ENCODE measurements at places on chromosomes 3 and 15. TPM values are rescaled to one million over a fixed set of nuclear protein-coding genes. Genes with fewer than 3 reads are reported as not detected.

Gene MYO1E
- 212 TPM for polyA plus RNA-seq

- DNase-seq = no peak
Measured at GRCh38 chr15:78628227-78628626, 7.4 kb upstream of the CHRNA3 start.

GRCh38 chr15:38536201-38536676 lies 28.4 kb downstream of the RASGRP1 start:
- no peak for DNase-seq

Gene TNNC1
- 6.6 TPM for polyA plus RNA-seq

Gene TTC23
- polyA plus RNA-seq = 28.5 TPM

DNA sequence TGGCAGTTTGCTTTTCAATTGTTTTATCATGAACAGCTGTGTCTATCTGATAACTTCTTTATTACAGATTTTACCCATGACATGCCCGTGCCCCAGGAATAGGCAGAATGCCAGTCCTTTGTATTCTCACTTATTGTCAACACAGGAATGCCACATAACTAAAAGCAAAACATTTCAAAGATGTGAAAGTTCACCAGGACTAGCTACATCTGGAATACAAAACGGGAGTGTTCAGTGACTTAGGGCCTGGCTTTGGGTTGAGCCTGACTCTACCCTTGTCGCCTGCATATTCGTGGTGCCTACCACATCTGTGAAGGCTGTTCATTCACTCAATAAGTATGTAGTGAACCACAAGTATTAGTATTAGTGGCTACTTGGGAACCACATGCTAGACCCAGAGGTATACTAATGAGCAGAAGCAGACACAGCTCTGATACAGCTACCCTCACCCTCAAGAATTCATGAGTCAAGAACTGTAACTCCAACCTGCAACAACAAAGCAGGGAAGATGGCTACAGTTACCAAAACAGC lies 2.9 kb downstream of the TNFSF10 start:
- DNase-seq = no peak

GRCh38 chr15:74250266-74250665 lies 14.1 kb downstream of the CCDC33 start:
- no peak for DNase-seq

Gene ANKUB1
- polyA plus RNA-seq = 0.63 TPM

GRCh38 chr15:82894971-82895520 lies 57.5 kb downstream of the HOMER2 start:
- DNase-seq = no peak

Gene TM4SF4
- polyA plus RNA-seq = 2.8 TPM

Gene HIGD2B
- not detected for polyA plus RNA-seq

GRCh38 chr3:171204942-171205341 lies 178.4 kb upstream of the SLC2A2 start:
- no peak for DNase-seq

DNA sequence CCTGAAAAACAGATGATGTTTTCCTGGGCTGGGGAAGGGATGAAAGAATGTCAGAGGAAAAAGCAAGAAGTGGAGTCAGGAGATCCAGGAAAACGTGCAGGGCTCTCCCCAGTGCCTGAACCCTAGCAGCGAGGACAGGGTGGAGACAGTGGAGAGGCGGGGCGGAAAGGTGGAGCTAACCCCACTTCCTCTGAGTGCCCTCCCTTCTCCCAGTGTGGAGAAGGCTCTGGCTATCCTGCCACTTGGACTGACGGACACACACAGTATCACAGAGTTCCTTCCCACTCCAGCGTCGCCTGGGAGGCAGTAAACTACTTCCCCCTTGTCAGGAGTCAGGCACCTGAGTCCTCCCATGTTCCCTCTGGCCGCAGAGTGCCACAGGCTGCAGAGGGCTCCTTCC lies 125.3 kb upstream of the CHRNA7 start:
- no peak for DNase-seq

Gene CCDC39
- 3.1 TPM for polyA plus RNA-seq

- no peak for DNase-seq
Measured at GRCh38 chr3:142931222-142931621, 32.3 kb downstream of the PAQR9 start.

Gene LXN
- 32.8 TPM for polyA plus RNA-seq

Gene ADGRG7
- 0.20 TPM for polyA plus RNA-seq

GRCh38 chr3:39021465-39022285 lies 30.1 kb downstream of the SCN11A start:
- DNase-seq = no peak

DNA sequence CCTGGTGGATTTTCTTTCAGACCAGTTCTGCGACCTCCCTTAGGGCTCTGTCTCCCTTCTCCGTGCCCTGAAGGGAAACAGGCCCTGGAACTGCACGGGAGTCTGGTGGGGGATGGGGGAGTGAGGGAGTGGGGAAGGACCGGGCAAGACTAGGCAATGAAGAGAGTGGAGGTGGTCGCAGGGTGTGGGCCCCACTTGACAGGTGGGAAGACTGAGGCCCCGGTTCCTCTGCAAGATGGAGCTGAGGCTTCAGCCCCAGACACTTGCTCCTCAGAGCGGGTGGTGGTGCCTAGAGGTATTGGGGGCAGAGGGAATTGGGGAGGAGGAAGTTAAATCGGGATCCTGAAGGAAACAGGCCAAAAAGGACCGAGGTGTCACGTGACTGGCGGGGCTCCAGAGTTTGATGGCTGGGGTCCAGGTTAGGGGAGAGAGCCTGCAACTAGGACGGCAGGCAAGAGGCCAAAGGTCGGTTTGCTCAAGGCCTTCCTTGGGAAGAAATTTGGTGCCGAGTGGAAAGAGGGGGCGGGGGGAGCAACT lies 597 bp upstream of the CAMK1 start:
- DNase-seq = no peak

GRCh38 chr3:123361071-123361470 lies 87.8 kb downstream of the ADCY5 start:
- DNase-seq = no peak

- DNase-seq = no peak
Measured at GRCh38 chr15:34608517-34608916, 25.1 kb upstream of the GOLGA8B start.

Gene MUC4
- polyA plus RNA-seq = 2.8 TPM

GRCh38 chr3:51937014-51937413 lies 4.7 kb downstream of the RRP9 start:
- DNase-seq = no peak

DNA sequence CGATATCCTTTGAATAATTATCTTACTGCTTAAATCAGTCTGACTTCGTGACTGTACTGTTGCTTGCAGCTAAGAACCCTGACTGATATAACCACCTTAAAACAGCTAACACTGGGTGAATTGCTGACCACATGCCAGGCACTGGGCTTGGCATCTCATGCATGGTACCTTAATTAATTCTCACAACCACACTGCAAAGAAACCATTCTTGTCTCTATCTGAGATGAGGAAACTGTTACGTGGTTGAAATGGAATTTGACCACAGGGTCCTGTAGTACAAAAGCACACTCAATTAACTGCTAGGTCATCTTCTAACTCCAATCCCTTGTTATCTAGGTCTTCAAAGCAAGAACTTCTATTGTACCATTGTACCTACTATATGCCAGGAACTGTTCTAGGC lies 92.7 kb upstream of the PRICKLE2 start:
- no peak for DNase-seq

- DNase-seq = no peak
Measured at GRCh38 chr15:36659917-36660316, 80.5 kb downstream of the CDIN1 start.

DNA sequence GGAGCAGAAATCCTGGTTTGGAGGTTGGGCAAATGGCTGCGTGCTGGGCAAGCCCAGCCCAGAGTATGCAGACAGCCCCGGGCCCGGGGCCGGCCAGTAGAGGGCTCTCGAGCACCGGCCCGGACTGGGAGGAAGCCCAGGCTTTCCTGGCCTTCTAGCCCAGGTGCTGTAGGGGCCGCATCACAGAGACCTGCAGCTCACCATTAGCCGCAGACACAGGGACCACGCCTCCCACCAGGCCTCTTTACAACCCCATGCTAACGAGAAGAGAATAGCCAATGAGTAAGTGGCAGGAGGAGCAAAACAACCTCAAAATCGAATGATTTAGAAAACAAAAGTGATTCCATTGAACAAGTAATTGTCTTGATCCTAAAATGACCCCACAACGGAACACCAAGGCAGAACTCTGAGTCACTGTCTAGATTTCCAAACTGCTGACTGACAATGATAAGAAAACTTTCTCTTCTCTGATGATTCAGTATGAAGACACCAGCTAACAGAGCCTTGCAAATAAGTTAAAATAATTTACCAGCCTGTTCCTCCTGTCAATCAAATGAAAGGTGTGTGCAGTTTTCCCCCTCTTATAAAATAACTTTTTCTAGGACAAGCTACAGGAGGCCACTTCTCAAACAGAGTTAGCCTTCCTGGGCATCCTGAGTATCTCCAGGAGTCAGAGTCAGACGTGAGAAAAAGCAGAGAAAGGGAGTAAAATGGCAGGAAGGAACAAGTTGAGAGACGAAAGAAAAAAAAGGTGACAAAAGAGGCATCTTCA lies 102.2 kb downstream of the DGKG start:
- no peak for DNase-seq

DNA sequence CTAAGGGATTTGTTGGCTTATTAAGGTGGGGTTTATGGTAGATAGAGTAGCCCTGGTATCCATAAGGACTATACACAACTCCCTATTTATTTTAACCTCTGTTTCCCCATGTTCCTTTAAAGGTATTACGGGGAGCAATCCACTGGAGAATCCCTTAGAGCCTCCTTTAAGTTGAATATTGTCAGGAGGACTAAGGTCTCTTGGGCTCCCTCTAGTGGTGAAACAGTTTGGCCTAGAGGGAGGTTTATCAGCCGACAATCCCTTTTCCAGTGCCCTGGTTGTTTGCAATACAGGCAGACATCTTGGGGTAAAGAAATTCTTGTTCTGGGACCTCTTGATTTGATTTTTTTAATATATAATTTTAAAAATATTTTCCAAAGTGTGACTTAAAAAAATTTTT lies 12.9 kb downstream of the OPA1 start:
- DNase-seq = no peak

Gene NEK10
- polyA plus RNA-seq = 2.1 TPM

- no peak for DNase-seq
Measured at GRCh38 chr3:177084616-177085015, 112.7 kb downstream of the TBL1XR1 start.

DNA sequence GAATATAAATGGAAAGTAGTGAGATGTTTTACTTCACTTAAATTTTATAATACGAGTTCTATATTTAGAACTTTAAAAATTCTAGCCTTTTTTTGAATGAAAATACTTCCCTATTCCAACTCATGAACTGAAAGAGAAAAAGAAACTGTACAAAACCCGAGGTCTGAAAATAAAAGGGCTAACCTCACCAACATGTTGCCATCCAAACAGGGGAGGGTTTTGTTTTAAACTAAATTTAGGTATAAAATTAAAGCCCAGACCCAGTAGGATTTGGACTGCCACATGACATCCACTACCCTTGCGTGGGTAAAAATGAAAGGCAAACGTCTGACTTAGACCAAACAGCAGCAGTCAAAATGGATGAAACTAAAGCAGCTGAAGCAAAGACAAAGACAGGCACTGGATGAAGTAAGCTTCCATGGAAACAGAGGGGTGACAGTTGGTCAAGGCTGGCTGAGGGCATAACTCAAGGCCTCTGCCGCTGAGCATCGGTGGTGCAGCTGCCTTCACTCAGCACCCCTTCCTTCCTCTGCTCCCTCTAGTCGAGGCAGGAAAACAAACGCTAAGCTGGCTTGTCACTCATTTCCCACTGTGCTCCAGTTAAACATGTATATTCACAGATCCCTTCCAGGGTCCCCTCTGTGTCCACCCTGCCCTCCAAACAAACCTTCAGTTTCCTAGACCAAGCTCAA lies 58.1 kb downstream of the TM4SF4 start:
- DNase-seq = no peak

- no peak for DNase-seq
Measured at GRCh38 chr3:107465064-107465631, 57.6 kb upstream of the BBX start.

Measured in left renal pelvis (tissue), 4 donors.